ENCODE measurements at places on chromosomes 11 and 22.

- DNase-seq, result peak; percentile 21
These were observed 18.4 kb downstream of the DEUP1 start for GRCh38 chr11:93348930-93349329.

DNA sequence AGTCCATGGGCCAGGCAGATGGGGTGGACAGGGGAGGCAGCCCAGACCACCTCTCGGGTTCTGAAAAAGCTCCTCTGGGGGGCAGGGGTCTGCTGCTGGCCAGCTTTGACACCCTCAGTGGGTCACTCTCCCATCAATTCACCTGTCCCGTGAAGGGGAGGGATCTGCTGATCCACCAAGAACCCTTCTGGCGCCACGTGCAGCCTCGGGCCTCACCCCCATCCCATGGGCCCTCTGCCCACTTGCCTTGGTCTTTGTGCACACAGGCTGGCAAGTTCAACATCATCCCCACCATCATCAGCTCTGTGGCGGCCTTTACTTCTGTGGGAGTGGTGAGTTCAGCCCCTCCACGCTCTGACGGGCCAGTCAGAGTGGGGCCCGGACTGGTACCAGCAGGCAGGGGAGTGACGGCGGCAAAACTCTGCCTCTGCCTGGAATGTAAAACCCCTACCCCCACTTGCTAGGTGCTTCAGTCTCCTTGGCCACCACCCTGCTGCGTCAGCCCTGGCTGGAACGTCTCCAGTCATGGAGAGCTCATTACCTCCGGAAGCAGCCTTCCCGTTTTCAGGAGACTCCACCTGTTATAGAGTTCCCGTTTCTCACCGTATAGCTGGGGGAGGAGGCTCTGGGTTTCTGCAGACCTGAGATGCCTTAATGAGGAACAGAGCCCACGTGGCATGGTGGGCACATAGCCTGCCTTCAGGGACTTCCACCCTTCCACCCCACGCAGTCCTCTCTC is 12.7 kb downstream of the PRG3 start:
- peak; percentile 2 for DNase-seq

- DNase-seq, result no peak
These were observed 5.4 kb upstream of the FTH1 start for GRCh38 chr11:61972672-61973475.

- peak; percentile 53 for DNase-seq
These were observed 7.2 kb downstream of the ATG16L2 start for GRCh38 chr11:72821221-72821919.

- DNase-seq, result no peak
These were observed 72.8 kb downstream of the ARHGAP42 start for GRCh38 chr11:100759856-100760255.

DNA sequence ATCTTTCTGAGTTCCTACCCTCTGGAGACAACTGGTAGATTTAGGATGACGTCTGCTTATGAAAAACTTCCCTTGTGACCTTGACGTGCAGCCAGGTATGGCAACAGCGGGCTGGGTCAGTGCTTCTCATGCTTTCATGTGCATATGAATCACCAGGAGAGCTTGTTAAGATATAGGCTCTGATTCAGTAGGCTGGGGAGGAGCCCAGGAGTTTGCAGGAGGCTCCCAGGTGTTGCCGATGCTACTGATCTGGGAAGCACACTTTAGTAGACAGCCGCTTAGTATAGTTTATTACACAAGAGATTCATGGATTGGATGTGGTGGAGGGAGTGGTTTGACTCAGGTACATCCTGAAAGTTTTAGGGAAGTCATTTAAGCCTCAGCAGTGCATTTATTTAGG is 23.8 kb downstream of the DIXDC1 start:
- DNase-seq, result no peak

DNA sequence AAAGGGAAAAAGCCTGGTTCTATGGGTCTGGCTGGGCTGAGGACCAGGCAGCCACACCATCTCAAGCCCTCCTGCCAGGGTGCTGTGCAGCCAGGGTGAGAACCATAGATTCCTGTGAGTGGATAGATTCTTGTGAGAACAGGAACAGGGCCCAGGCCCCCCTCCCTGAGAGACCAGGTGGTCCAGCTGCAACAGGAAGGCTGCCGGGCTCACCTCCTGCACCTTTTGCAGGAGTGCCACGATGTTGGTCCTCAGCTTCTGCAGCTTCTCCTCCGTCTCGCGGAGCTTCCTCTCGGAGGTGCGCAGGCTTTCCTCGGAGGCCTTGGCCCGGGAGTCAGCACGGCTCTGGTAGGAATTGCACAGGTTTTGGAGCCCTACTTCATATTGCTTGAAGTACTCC is 40.8 kb downstream of the MORC2 start:
- no peak for DNase-seq

- no peak for DNase-seq
These were observed 37.1 kb upstream of the OLFML1 start for GRCh38 chr11:7448201-7448600.

DNA sequence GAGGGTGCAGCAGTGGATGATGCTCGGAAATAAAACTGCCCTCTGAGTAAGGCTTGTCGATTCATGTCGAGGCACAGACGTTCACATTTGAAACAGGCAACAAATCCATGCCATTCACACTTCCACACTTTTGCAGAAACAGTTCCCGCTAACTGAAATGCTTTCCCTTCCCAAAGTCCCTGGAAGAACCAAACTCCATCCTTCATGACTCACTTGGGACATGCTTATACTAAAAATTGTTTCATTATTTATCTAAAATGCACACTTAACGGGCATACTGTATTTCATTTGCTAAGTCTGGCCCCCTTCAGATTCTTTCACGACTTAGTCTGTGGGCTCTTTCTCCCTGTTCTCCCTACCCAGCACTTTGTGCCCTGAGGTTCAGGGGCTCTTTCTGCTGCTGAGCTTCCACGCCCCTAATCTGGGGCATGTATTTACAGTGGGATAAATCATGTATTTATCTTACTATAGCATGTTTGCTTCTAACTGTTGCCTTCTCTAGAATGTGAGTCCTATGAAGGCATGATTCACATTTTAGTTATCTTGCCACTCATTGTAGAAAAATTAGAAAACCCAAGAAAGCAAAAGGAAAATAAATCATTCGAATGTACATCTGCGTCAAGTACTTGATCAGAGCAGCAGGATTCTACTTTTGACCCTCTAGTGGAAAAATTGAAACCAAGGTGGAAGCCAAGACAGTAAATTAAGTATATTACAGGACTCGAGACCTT is 12.5 kb downstream of the SCGB1A1 start:
- no peak for DNase-seq

GRCh38 chr22:17633217-17633997 is 4.9 kb upstream of the ATP6V1E1 start:
- DNase-seq, result no peak

DNA sequence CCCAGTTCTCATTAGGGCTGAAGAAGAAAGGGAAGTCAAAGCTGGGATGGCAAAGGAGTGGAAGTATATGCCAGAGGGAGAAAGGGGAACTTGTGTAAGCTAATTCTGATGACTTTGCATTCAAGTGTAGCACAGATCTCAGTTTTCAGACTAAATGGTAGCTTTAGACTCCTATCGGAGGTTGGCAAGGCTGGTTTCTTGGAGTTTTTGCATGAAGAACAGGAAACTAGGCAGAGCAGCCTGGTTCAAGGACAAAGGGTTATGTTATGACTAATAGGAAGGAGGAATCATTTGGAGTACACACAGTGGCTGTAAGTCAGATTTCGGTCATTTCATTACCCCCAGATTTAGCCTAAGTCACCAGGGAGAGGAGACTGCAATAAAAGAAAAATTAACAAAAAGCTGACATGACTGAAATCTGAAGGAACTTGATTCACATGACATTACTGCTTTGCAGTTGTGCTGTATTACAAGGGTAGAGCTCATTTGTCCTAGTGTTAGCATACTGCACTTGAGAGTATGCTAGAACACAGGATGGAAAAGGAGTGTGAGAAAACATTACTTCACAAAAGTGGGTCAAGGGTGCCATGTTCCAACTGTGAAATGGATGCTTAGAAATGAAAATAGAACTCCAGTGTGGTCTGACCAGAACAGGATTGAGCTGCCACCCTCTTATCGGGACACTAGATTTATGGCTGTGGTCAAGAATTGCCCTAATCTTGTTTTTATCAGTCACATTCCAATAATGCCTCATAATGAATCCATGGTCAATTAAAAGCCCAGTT is 23.6 kb downstream of the ADM start:
- DNase-seq, result no peak

DNA sequence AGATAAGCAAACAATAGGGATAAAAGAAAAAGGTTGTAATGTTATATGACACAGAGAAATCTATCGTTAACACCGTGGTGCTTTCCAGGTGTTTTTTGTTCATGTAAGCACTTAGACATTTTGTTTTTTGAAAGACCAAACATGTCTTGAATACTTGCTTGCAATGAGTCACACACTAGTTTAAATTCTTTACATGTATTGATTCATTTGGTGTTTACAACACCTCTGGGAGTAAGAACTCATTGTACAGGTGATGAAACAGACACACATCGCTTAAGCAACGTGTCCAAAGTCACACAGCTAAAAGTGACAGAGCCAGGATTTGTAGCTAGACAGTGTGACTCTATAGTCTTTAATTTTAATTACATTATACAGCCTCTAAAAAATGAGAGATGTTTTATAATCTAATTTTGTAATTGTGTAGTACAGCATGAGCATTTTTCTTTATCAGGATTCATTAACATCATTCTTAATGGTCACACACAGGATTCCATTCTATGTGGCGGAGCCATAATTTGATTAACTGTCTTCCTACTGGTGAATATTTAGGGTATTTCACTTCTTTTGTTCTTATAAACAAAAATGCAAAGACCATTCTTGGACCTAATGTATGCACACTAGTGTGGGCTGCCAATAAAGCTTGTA is 148.8 kb downstream of the DBX1 start:
- DNase-seq, result peak; percentile 30

DNA sequence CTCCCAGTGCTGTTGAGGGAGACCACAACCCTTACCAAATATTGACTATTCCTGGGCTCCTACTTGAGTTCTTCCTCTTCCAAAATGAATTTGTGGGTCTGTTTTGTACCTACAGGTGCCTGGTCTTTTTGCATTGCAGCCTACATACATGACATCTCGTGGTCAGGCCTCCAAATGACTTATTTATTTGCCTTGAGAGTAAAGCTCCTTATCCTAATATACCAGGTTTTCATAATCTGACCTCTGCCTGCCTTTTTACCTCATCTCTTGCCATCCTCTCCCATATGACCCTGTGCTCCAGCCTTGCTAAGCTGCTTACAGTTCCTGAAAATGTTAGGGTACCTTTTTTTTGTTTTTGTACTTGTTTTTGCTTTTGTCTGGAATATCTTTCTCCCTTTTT is 130.4 kb downstream of the UVRAG start:
- no peak for DNase-seq

DNA sequence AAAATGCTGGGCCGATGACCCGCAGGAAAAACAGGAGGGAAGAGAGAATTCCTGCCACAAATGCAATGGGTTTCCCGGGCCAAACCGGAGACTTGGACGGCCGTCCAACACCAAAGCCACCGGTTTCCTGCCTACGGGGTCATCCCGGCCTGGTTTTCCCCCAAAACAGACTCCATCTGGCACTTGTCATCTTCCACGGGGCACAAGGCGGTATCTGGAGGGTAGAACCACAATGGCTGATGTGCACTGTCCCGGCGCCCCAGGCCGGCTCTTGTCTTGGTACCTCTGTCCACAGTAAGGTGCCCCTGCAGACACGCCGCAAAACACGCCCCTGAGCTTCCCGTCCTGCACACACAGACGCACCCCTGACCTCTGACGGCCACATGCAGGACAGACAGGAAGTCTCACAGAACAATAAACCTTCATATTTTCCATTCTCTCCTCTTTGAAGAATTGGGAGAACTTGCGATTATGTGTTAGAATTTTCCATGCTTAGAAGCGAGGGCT is 20.1 kb downstream of the CELSR1 start:
- DNase-seq, result no peak

- DNase-seq, result no peak
These were observed 5.2 kb downstream of the BET1L start for GRCh38 chr11:201966-202365.

GRCh38 chr22:49811020-49811791 is 16.5 kb downstream of the BRD1 start:
- no peak for DNase-seq

DNA sequence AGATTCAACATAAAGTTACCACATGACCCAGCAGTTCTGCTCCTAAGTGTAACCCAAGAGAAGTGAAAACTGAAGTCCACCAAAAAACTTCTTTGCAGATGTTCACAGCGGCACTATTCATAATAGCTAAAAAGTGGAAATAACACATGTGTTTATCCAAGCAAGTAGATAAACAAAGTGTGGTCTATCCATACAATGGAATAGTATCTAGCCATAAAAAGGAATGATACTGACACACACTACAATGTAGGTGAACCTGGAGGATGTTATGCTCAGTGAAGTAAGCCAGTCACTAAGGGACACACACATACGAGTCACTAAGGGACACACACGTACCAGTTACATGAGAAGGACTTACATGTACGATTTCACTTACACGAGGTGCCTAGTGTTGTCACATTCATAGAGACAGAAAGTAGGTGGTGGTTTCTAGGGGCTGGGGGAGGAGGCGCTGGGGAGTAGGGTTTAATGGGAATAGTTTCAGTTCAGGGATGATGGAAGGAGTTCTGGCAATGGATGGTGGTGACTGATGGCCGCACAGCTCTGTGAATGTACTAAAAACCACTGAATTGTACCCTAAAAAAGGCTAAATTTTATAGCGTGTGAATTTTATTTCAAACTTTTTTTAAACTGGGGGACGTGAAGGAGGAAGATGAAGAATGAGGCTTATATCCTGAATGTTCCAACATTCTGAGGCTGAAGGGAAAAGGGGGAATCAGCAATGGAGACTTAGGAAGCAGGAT is 27.2 kb upstream of the COMT start:
- DNase-seq, result no peak

- DNase-seq, result no peak
These were observed 16.4 kb upstream of the SNX32 start for GRCh38 chr11:65817312-65817834.

DNA sequence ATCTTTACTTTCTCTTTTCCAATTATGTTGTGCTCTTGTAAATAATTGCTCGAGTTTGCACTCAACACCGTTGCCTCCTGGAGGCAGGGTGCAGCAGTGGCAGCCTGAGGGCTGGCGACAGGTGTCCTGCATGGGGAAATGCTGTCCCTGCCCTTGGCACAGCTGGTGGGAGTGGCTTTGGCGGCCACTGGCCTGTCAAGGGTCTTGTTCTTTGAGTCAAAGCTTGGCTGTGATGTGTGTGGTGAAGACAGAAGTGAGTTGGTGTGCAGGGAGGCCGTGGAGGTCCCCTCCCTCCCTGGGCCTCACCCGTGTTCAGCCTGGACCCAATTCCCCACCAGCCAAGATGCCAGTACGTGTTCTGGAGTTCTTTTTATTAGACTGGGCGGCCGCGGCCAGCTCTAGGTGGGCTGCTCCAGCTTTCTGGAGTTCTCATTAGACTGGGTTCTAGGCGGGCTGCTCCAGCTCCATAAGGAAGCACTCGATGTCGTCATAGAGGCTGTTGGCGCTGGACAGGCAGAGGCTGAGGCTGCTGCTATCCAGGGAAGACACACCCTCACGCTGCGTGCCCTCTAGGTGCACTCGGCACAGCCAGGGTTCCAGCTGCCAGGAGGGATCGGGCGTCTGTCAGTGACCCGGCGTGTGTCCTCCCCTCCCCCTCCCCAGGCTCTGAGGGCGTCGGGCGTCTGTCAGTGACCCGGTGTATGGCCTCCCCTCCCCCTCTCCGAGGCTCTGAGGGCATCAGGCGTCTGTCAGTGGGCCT is 3.4 kb downstream of the IRF7 start:
- DNase-seq, result peak; percentile 56

Data from NCI-H774 (cell line).